ENCODE measurements at places on chromosomes 6 and 20.

- DNase-seq: no peak
Observed at GRCh38 chr6:148151896-148152643, 190.6 kb upstream of the SASH1 start.

DNA sequence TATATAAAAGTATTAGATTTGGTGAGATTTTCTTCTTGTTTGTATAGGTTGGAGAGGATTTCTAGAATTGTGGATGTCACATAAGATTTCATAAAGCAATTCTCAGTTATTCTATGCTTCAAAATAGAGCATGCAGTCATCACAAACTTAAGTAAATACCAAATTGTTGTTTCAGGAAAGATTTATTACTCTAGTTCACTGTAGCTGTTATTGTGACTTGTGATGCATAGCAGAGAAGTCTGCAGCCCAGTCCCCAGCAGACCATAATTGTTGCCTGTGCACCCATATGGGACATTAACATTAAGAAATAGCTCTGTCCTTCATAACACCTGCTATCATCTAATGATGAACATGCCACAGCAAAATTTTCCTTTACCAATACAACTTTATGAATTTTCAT lies 228.0 kb upstream of the FAM83B start:
- DNase-seq: no peak

GRCh38 chr6:22025468-22026163 lies 271.2 kb downstream of the PRL start:
- DNase-seq: no peak

DNA sequence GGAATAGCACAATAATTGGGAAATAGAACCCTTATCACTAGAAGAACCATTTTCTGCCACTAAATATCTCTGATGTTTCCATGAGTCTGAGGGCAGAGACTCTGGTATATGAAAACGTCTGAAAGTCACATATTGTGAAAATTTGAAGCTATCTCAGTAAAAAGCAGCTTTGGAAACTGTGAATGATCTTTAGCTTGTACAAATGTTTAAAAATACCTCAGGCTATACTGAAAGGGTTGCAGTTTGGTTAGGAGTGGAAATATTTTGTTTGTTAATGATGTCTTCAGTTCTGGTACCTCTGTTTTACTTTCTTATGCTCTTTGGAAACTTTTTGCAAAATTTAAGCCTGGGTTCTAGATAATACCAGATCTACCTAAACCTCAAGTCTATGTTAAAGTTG lies 135.0 kb downstream of the SLC16A10 start:
- no peak for DNase-seq

GRCh38 chr6:143264379-143264778 lies 186.1 kb downstream of the ADAT2 start:
- no peak for DNase-seq

DNA sequence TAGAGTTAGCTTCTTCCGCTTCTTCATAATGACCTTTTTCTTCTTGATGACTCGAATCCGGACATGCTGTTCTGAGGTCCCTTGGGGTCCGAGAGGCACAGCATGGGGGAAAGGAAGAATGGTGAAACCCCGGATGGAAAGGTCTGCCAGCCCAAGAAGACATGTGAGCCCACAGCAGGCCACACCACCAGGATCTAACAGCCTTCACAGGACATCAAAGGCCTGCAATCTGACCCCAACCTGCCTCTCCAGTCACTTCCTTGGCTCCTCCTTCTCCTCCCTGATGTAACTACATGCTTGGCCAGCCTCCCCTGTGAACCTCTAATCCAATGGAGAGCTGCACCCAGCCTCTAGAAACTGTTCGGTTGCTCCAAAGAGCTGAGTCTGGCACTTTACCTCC lies 1.6 kb downstream of the CPXM1 start:
- DNase-seq: no peak

GRCh38 chr6:32176476-32177182 lies 745 bp upstream of the AGPAT1 start:
- DNase-seq: no peak

- DNase-seq: no peak
Observed at GRCh38 chr6:24415753-24416152, 13.0 kb downstream of the MRS2 start.

- no peak for DNase-seq
Observed at GRCh38 chr20:57481281-57481711, 43.6 kb downstream of the CTCFL start.

- DNase-seq: no peak
Observed at GRCh38 chr20:61322151-61322865, 70.2 kb downstream of the CDH4 start.

- peak; percentile 38 for DNase-seq
Observed at GRCh38 chr6:53718597-53719460, 53.3 kb upstream of the KLHL31 start.

GRCh38 chr20:31758991-31759390 lies 19.9 kb downstream of the TPX2 start:
- no peak for DNase-seq

GRCh38 chr6:167098825-167099225 lies 24.1 kb upstream of the CCR6 start:
- no peak for DNase-seq

DNA sequence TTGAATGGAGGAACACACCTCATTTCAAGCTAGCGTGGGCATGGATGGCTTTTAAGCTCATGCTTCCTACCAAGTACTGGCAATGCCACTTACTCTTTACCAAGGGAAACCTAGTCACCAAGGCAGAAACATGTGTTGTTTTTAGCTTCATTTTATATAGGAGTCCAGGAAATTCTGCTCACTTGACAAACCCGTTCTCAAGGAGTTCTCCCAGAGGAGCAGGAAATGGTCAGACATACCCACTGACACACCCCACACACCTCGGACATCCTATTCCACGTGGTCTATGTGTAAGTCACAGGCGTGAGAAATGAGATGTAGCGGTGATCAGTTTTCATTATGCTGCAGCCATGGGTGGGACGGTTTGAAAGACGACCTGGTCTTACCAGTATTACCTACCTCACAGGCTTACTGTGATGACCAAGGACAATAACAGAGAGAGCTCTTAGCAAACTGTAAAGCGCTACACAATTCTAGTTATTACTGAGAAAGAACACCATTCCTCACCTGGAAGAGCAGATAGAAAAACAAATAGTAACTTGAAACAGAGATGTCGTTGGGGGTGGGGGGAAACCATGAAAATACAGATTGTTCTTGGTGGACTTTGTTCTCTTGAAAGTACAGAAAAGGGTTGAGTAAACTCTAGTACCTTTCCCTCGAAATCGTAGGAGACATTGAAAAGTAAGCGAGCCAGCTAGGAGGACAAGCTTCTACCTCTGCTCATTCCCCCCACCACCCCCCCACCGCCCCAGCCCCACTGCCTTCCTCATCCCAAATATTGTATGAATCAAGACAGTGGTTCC lies 1.7 kb downstream of the CNKSR3 start:
- no peak for DNase-seq

DNA sequence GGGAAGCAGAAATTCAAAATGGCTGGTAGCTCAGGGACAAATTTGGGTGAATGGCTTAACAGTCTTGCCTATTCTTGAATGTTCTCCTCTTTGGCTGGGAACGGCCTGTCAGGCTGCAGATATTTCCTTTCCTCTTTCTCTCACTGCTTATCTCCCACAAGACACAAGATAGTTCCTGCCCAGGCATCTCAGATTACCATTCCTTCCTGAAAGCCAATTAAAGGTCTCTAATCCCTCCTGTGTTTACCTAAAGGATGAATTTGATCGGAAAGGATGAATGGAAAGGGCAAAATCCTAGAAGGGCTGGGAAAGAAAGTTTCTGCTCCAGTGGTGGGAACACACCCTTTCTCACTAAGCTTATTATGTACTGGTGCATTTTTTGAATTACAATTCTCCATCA lies 95.9 kb upstream of the JAG1 start:
- no peak for DNase-seq

DNA sequence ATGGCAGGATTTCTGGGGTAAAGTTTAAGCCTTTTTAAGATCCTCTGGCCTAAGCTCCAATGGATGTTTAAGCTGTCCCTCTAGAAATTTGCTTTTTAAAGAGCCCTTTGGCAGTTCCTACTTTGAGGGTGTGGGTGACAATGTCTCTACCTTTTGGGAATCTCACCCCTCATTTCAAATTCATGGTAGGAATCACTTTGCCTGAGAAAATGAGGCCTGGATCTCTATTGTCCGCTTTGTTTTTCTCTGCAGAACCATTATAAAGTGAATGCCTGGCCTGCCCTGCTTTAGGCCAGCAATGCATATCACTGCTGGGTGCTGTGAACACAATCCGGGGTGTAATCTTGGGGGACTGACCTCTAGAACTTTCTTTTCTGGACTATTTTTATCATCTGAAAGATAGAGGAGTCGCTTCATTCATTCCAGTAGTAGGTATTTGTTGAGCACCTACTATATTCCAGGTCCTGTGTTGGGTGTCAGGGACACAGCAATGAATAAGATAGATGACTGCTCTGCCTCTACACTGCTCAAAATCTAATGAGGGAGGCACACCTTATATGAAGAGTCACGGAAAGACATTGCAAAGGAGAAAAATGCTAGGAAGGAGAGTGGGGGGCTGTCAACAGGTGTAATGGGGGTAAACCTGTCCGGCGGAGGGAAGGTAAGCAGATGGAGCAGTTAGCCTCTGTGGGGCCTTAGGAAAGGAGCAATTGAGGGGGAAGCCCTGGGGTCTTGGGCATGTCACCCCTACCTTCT lies 8.6 kb upstream of the COMMD7 start:
- DNase-seq: no peak

DNA sequence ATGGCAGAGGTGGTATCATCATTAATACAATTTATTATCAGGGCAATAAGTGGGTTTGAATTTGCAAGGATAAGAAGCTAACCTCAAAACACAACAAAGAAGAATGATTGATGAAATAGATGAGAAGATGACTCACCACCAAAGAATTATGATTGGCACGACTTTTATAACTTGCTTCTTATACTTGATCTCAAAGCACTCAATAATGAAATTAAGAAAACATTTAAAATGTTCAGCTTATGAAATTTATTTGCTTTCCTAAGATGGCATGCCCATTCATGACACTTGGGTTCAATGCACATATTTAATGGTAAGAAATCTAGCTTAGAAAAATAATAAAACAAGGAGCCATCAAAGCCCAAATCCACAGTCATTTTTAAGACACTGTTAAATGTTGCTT lies 477.5 kb downstream of the GJA1 start:
- no peak for DNase-seq

- DNase-seq: no peak
Observed at GRCh38 chr6:134148566-134148965, 96.1 kb upstream of the SLC2A12 start.

- DNase-seq: no peak
Observed at GRCh38 chr6:40909811-40910210, 129.2 kb downstream of the UNC5CL start.

DNA sequence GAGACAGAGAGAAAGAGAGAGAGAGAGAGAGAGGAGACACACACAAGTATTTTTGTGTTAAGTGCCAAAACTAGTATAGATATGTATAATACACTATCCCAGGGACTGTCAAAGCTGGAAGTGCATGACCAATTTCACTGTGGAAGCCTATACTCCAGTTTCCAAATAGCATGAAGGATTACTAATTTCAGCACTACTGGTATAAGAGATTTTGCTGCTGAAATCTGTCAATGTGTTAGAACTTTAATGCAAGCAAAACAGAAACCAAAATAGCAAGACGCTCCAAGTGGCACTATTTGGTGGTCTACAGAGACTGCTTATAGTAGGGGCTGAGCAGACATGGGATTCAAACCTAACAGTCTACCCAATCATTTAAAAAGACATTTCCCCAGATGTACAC lies 284.8 kb downstream of the BTBD9 start:
- DNase-seq: no peak

DNA sequence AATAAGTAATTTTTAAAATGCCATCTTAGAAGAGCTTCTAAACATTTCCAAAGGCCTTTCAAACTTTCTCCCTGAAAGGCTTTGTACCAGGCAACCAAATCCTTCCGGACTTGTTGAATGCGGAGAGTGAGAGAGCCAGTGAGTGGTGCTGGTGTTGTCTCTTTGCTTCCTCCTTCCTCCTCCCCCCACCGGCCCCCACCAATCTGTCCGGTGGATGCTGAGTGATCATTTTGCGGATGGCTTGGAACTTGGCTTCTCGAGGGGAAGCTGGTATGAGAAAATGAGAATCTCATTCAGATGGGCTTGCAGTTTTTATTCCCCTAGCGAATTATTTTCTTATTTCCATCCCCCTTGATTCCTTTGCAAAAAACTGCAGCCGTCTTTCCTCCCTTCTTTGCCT lies 97.3 kb downstream of the ANKRD60 start:
- DNase-seq: no peak

DNA sequence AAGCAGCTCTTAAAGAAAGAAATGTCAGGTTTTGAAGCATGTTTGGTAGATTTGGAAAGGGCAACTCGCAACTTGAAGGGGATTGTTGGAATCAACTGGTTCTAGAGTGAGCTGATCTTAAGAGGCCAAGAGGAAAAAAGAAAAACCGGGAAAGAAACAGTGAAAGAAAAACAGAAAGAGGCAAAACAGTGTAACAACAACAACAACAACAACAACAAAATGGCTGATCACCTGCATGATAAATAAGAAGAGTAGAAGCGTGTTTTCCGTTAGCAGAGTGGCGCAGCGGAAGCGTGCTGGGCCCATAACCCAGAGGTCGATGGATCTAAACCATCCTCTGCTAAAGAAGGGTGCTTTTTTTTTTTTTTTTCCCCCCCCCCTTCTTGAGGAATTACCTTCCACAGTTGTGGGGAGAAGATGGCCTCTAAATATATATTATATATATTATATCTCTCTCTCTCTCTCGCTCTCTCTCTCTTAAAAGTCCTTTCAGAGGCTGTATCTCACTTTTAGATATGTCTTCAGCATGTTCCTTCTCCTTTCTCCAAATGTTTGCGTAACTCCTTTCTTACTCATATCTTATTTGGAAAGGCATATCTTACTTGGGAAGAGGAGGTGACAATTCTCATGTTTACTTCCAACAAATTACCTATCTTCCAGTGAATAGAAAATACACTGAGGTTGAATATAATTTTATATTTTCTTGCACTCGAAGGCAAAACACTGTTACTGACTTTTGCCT lies 134.4 kb downstream of the OR2B2 start:
- DNase-seq: no peak

- no peak for DNase-seq
Observed at GRCh38 chr20:8986631-8987030, 82.3 kb upstream of the PLCB4 start.

DNA sequence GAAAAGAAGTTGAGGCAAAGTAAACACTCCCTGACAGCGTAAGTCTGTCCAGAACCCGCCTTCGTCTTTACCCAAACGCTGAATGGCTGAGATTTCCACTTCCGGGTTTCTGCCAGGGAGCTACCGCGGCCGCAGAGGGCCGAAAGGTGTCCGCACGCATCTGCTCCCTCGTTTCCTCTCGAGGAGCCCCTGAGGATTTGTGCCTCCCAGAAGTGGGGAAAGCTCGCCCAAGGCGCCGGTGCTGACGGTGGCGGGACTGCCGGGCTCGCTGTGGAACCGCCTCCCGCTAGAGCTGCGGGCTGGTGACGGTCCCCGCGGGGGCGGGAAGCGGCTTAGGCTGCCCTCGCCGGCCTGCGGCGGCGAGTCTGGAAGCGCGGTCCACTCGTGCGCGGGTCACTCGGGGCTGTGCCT lies 1760.2 kb upstream of the DEFB115 start:
- no peak for DNase-seq

GRCh38 chr6:169404828-169405227 lies 151.2 kb upstream of the THBS2 start:
- no peak for DNase-seq

GRCh38 chr6:147604373-147604772 lies 95.9 kb downstream of the SAMD5 start:
- no peak for DNase-seq

Measured in stimulated activated CD4-positive, alpha-beta T cell treated with anti-CD3 and anti-CD28 coated beads, Interleukin-4, amount 100 ng/mL, for 24 hours (primary cell).